SHP77 (cell line): ENCODE measurements at places on chromosomes 7 and 10.

- DNase-seq, result no peak
Observed at GRCh38 chr10:1240341-1240775, 184.2 kb downstream of the WDR37 start.

GRCh38 chr10:63866747-63867140 lies 345.5 kb downstream of the REEP3 start:
- DNase-seq, result no peak

GRCh38 chr7:414681-415560 lies 104.7 kb downstream of the PDGFA start:
- DNase-seq, result no peak

DNA sequence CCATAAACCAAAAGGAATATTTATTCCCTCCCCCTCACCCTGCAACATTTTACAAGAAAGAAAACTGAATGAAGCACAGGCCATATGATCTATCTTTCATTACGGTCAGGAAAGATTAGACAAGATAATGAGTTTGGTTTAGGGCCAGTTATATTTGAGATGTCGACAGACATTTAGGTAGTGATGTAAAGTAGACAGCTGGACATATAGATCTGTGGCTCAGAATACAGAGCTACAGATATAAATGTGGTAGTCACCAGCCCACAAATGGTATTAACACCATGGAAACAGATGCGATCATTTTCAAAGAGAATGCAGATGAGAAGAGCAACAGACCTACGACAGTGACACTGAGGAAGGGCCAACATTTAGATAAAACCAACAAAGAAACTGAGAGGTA lies 142.5 kb downstream of the SRPK2 start:
- DNase-seq, result no peak

DNA sequence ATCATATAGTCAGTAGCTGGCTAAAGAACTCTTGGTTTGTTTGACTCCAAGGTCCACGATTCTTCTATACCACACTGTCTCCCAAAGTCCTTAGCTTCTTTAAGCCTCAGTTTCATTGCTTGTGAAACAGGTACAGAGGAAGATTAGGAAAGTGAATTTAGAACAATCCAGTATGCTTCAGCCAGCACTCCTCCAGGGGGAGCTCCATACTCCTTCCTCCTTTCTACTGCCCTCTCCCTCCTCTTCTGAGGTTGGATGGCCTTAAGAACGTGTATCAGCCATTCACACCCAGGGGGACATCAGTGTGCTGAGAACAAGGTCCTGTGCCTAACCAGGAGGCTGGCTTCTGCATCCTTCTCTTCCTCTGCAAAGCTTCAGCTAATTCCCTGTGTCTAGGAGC lies 54.8 kb upstream of the CALD1 start:
- DNase-seq, result peak; percentile 9

GRCh38 chr10:94607111-94607510 lies 61.5 kb downstream of the HELLS start:
- DNase-seq, result no peak

GRCh38 chr10:87551326-87551725 lies 46.6 kb downstream of the MINPP1 start:
- no peak for DNase-seq

- no peak for DNase-seq
Observed at GRCh38 chr7:130926001-130926691, 192.1 kb upstream of the KLF14 start.

GRCh38 chr7:64174941-64175340 lies 32.1 kb upstream of the ZNF735 start:
- no peak for DNase-seq

GRCh38 chr7:129435414-129435829 lies 1.2 kb downstream of the STRIP2 start:
- no peak for DNase-seq

DNA sequence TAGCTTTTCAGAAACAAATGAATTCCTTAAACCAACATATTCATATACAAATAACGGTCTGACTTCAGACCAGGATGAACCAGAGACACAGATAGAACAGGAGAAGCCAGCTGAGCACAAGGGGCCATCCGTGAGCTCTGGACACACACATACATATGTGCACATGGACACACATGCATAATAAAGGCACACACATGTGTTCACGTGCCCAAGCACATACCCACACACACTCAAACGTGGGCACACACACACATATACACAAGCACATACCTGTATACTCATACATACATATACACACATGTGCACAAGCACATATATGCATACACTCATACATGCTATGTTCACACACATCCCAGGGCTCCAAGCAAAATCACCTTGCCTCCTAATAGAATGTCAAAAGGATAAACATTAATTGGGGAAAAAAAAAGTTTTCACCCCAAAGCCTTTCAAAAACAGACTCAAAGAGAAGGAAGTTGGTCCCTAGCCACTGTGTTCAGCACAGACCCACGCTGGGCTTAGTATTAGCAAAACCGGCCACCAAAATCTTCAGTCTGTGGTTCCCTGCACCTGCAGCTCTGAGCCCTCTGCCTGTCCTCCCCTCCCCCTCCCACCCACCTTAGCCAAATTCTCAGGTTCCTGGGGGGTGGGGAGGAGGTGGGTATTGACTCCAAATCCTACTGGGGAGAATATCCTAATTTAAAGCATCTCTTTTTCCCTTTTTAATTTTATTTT lies 100.4 kb upstream of the MACROH2A2 start:
- DNase-seq, result no peak

DNA sequence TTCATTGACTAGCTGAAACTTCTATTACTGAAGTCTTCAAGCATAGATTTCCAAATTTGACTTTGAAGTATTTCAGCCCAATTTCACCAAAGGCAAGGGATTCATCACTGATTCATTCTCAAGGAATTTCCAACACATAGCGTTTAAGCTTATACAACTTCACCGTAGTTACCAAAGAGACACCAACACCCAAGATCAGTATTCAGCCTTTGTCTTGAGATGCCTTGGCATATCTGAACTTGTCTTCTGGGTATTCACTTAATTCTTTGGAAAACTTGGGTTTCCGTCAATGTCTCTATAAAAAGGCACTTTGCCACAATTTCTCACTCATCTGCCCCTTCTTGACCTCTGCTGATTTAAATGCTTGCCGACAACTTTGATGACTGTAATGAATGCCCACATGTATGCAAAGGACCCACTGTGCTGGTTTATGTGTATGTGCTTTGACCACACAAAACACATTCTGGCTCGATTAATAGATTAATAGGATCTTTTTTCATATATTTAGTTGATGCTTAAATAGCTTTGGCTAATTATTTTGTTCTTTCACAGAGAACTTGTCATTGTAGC lies 49.6 kb downstream of the TES start:
- DNase-seq, result no peak

DNA sequence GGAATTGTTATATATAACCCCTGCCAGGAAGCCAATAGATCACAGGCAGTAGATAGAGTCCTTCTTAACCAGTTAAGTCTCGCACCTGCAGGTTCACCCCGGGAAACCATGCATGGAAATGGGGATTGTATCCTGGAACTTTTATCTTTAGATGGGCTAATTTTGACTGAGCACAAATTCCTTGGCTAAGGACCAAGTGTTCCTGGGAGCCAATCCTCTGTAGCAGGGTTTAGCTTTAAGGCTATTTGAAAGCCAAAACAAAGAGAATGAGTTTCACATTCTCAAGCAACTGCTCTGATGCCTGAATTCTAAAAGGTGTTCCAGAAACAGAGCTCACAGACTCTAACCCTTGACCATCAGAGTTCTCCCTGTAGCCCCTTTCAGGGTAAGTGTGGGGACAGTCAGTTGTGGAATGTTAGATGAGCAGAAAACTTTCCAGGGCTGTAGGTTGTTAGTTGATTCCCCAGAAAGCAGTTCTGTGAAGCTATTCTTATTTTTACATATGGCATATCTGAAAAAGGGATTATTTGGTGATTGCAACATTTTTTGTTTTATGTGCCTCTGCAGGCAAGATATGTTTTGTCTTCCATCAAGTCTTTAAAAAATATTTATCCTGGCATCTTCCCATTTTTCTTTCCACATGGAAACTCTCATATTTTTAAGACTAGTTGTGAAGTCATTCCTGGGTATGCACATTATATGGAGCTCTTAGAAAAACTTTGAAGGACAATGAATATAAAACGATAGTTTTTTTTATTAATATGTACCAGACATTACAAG lies 16.2 kb upstream of the NPVF start:
- no peak for DNase-seq

DNA sequence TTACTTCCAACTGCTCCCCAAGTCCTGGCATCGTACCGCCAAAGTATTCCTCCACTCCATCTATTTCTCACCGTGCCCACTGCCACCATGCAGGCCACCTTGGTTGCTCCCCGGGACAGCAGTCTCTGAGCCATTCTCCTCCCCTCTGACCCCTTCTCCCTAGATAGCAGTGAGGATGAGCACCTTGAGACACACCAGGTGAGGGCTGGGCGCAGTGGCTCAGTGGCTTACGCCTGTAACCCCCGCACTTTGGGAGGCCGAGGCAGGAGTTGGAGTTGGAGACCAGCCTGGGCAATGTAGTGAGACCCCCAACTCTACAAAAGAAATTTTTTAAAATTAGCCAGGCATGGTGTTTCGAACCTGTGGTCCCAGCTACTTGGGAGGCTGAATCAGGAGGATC lies 4.2 kb downstream of the SLC29A4 start:
- DNase-seq, result no peak

DNA sequence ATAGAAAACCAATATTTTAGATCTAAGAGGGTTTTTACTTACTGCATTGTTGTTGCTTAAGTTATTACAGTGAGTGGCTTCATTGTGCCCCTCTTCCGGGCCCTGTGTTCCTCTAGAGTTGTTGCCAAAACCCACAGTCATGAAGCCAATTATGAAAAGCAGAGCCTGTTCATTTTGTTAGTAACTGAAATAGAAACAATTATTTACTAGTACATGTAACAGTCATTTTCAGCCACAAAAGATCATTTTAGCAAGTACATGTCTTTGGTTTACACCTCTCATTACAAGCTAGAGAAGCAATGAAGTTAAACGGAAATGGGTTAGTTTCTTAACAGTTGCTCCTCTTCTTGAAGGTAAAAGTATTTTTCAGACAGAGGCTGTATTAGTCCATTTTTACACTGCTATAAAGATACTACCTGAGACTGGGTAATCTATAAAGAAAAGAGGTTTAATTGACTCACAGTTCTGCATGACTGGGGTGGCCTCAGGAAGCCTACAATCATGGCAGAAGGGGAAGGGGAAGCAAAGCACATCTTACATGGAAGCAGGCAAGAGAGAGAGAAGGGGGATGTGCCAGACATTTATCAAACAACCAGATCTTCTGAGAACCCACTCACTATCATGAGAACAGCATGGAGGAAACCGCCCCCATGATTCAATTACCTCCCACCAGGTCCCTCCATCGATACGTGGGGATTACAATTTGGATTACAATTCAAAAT lies 380.5 kb downstream of the SFMBT2 start:
- DNase-seq, result no peak

DNA sequence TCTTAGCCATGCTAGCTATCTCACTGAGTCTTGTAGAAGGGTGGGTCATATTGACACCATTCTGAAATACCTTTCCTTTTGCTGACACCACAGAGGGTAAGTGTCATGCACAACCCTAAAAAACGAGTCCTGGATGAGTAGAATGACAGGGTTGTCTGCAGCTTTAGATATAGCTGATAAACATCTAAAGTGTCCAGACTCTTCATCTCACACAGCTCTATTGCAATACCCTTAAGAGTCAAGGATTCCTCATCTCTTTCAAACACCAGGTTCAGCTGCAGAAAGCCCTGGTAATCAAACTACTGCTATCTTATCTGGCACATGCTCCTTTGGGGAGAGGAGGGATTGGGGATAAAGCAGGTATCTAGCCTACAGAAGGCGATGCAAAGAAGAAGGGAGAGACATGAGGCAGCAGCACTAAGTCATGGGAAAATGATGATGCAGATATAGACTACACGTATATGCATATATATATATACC lies 127.0 kb downstream of the ANK3 start:
- no peak for DNase-seq

- no peak for DNase-seq
Observed at GRCh38 chr7:117605712-117606111, 125.9 kb downstream of the CFTR start.

GRCh38 chr7:32474008-32474407 lies 16.2 kb downstream of the LSM5 start:
- DNase-seq, result no peak

DNA sequence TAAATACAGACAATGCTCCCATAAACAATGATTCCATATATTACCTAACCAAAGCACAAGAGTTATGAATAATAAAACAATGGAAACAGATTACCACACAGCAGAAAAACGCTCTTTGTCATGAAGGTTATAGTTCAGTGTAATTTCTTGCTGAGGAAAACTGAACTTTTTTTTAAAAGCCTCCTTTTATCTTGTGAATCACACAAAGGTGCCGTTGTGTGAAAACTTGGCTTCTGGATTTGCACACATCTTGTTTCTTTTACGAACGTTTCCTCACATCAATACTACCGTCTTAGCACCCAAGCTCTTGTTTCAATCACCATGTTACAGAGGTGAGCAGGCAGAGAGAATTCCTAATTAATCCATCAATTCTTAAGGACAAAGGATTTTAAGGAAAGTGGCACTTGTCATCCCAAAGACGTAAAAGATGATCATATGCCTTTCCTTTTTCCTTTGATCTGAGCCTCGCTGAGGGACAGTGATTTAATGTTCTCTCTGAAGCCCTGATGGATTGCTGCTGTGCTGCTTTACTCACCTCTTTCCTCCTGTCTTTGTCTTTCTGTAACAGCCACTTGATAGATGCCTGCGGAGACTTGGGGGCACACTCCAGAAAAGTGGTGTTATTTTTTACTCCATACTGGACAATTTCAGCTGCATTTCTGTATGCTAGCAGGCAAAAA lies 110.1 kb downstream of the CD36 start:
- DNase-seq, result no peak

- DNase-seq, result no peak
Observed at GRCh38 chr10:128044186-128044585, 82.0 kb downstream of the MKI67 start.

- no peak for DNase-seq
Observed at GRCh38 chr7:155973451-155973997, 161.3 kb upstream of the SHH start.

DNA sequence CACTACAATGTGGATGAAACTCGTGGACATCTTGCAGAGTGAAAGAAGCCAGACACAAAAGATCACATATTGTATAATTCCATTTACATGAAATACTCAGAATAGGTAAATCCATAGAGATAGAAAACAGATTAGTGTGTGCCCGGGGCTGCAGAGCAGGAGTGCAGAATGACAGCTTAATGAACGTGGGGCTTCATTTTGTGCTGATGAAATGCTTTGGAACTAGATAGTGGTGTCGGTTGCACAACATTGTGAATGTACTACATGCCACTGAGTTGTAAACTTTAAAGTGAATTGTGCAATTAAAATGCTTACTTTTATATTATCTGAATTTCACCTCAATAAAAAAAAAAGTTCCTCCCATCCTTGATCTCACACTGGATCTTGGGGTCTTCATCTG lies 31.8 kb upstream of the CARD11 start:
- no peak for DNase-seq
